Stimulated activated CD4-positive, alpha-beta T cell treated with anti-CD3 and anti-CD28 coated beads, Interleukin-12 subunit alpha, Interleukin-12 subunit beta, amount 100 ng/mL, for 48 hours (primary cell): ENCODE measurements at places on chromosomes 16 and 17.

DNA sequence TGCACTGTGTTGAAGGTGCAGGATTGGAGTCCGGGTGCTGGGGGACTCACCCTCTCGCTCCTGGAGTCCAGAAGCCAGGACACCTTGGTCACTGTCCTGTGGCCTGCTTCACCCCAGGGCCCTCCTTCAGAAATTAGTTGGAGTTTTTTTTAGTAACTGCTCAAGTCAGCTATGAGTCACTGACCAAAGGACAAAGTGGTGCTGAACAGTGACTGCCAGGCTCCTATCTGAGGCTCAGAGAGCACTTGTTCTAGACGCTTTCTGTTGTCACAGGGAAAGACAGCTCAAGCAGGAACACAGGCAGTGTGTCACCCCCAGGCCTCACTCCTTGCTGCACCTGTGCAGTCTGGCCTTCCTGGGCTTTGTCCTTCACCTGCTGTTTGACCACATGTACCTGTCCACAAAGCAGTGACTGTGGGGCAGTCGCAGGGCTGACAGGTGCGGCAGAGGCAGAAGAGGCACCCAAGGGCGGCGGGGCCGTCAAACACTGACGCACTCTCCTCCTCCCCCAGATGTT, 4.1 kb upstream of the FAAP100 start:
- no peak for DNase-seq

- no peak for DNase-seq
Observed at GRCh38 chr16:21666772-21667171, 3.0 kb downstream of the OTOA start.

DNA sequence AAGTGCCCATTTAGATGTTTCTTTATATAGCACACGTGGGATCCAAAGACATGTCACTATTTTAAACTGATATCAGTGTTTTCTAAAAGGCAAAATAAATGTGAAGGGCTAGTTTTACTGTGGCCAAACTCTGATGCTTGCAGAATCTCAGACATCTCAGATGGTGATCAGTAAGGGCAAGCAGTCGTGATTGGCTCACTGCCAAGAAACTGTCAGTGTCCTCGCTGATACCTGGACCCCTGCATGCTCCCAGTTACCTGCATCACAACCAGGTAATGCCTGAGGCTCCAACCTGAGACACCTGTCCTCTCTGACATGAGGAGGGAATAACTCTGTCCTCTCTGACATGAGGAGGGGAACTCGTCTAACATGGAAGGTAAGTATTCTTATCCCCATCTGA, 114.0 kb downstream of the SPECC1 start:
- DNase-seq: no peak

DNA sequence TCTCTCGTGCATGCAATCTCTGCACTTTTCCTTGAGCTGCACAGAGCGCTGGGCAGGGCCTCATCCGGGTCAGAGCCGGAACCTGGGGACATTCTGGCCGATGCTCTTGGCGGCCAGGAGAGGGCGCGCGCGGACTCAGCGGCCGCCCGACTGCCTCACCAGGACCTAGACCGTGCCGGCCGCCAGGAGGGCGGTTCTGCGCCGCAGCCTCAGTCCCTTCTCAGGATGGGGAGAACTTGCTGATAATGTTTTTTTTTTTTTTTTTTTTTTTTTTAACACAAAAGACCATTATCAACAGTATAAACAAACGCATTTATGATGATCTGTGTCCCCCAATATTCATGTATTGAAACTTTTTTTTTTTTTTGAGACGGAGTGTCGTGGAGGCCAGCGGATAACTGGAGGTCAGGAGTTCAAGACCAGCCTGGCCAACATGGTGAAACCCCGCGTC, 8.1 kb upstream of the FLYWCH2 start:
- DNase-seq: peak; percentile 39

- DNase-seq: no peak
Observed at GRCh38 chr16:90031931-90032673, 12.8 kb upstream of the DBNDD1 start.

DNA sequence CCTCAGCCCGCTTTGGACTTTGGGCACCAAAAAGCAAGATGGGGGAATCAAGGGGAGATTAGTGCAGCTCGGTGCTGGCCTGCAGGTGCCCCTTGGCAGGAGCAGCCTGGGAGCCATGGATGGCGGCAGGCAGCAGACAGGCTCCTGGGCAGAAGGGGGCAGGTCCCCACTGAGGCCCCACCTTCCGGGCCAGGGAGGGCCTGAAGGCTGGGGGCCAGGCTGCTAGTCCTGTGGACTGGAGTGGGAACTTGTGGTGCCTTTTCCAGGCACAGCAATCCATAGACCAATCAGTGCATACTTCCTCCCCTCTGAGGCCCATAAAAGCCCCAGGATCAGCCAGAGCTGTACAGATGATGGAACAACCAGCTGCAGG, 64.0 kb downstream of the USP32 start:
- no peak for DNase-seq

- no peak for DNase-seq
Observed at GRCh38 chr17:61416540-61417363, 17.1 kb downstream of the TBX2 start.
